Fibroblast of the aortic adventitia (primary cell): ENCODE measurements at places on chromosomes 11 and 22. TPM values are rescaled to one million over a fixed set of nuclear protein-coding genes. Genes with fewer than 3 reads are reported as not detected.

The MS4A7 gene
- not detected in 2 replicates for total RNA-seq

The SYCE3 gene
- not detected in 2 replicates for total RNA-seq

The CNTF gene
- total RNA-seq = 0.82 and 1.9 TPM in 2 replicates

The IL18 gene
- total RNA-seq = 0.81 and 1.4 TPM in 2 replicates

The C22orf42 gene
- total RNA-seq = not detected in 2 replicates

The SCGB2A2 gene
- total RNA-seq = not detected in 2 replicates

The TCN1 gene
- not detected in 2 replicates for total RNA-seq

The RIMBP3C gene
- 0.49 and 0.63 TPM in 2 replicates for total RNA-seq

The SLC22A12 gene
- not detected in 2 replicates for total RNA-seq

The DCDC1 gene
- total RNA-seq = 0.18 and 3.2 TPM in 2 replicates

The APLNR gene
- not detected in 2 replicates for total RNA-seq

The MARK2 gene
- total RNA-seq = 11.4 and 12.7 TPM in 2 replicates

The GP1BB gene
- total RNA-seq = 2.1 and 20.1 TPM in 2 replicates

The SIDT2 gene
- 8.6 and 12.9 TPM in 2 replicates for total RNA-seq

The DBX1 gene
- total RNA-seq = not detected in 2 replicates

The SLC22A8 gene
- total RNA-seq = not detected in 2 replicates
